ENCODE measurements at places on chromosomes 2 and 18.

DNA sequence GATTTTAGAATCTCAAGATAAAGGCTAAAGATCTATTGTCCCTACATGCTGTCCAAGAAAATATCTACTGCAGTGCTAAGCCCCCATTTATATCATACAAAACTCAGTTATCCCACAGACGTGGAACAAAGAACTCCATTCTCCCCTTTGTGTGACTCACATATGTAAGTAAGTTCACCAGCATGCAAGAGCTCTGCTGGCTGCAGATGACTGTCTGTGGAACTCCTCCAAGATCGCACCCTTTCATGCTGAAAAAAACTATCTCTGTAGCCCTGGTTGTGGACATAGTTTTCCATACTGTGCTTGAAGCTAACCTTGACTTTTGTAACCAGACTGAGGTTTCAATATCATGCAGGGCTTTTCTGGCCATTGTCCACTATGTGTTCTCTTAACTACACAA, 207.1 kb downstream of the ZNF521 start:
- no peak for DNase-seq

GRCh38 chr2:98776136-98776535, 45.2 kb upstream of the MGAT4A start:
- DNase-seq, result no peak

DNA sequence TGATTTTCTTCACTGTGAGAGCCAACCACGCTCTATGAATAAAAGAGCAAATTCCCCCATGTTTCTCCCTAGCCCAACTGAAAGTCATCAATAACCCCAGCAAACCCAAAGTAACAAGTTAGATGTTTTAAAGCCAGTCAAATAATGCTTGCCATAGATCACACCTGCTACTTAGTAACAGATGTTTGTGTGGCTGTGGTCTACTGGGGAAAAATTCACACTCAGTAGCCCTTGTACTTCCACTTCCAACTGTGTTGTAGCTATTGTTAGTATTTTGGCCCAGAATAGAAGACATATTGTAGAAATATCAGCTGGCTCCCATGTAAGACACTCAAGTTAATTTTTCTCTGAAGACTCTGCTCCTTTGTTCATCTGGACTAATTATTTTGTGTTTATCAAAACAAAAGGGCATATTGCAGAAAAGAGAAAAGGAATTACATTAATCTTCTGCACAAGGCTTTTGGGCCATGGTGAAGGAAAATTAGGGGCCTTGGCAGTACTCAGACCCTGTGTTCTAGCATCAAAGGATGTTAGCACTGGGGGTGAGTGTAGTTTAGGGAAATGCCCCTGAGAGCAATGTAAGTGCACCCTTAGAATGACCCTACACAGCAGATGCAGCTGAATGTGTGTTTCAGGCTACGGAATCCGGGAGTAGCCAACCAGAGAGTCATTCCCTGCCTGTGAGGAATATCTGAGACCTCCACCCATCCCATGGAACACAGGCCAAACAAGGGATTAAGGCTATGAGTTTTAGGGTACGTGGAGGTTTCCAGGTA, 521.9 kb downstream of the EPHA4 start:
- no peak for DNase-seq

- no peak for DNase-seq
These were observed 308.5 kb downstream of the NOL4 start for GRCh38 chr18:33916200-33916599.

DNA sequence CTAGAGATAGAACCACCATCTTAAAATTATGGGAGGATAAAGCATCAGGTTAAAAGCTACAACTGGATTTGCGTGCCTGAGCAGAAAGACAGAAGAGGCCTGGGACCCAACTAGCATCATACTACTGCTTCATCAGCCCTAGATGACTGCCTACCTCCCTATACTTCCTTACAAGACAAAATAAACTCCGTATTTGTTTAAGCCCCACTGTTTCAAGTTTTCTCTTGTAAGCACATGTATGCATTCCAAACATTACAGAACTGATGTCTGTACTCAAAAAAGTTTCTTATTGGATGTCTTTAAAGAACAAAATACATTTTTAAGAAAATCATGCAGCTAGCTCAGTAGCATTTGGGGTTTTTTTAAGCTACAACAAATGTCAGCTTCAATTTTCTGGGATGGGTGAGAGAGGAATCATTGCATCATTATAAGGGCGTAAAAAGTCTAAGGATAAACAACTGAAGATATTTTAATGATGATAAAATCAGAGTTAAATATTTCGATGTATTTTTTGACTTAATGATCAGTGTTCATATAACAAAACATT, 213.1 kb downstream of the EXOC6B start:
- DNase-seq, result no peak

DNA sequence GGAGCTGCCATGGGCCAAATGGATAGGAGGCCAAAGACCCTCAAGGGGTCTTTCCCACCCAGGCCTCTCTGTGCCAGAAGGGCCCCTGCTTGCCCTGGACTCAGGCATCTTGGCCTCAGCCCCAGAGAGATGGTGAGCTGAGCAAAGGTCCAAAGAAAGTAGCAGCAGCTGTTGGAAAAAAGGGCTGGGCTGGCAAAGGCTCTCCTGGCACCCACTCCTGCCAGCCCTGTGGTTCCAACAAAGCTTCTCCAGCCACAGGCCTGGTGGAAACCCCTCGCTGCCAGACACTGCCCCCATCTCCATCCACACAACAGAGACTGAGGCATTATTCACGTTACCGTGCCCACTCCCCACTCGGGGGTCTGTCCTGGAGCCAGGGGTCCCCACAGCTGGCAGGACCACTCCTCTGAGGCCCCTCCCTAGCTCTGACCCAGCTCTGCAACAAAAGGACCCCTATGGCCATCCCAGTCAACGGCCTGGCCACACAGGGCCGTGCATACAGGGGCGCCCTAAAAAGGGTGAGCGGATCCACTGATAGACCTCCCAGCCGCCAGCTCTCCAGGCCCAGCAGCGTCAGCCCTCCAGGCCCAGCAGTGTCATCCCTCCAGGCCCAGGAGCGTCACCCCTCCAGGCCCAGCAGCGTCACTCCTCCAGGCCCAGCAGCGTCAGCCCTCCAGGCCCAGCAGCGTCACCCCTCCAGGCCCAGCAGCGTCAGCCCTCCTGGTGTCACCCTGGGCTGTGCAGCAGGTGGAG, 10.1 kb downstream of the BIN1 start:
- DNase-seq, result no peak

DNA sequence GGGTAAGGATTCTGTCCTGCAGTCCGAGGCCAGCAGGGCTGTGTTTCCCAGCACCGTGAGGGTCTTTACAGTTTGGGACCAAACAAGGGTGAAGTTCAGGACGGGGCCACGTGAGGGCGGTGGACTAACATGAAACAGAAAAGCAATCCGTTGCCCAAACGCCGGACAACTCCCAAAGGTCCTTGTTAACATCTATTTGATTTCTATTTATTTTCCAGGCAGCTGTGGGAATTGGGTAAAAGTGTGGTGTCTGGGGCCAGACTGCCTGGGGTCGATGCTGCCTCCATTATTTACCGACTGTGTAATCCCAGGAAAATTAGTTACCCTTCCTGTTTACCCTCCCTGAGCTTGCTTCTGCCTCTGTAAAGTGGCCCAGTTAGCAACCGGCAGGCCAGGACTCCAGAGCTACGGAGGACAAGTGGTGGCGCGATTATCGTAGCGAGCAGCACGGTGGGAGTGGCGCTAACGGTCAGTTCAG, 66.3 kb upstream of the TCF7L1 start:
- DNase-seq, result peak; percentile 56

DNA sequence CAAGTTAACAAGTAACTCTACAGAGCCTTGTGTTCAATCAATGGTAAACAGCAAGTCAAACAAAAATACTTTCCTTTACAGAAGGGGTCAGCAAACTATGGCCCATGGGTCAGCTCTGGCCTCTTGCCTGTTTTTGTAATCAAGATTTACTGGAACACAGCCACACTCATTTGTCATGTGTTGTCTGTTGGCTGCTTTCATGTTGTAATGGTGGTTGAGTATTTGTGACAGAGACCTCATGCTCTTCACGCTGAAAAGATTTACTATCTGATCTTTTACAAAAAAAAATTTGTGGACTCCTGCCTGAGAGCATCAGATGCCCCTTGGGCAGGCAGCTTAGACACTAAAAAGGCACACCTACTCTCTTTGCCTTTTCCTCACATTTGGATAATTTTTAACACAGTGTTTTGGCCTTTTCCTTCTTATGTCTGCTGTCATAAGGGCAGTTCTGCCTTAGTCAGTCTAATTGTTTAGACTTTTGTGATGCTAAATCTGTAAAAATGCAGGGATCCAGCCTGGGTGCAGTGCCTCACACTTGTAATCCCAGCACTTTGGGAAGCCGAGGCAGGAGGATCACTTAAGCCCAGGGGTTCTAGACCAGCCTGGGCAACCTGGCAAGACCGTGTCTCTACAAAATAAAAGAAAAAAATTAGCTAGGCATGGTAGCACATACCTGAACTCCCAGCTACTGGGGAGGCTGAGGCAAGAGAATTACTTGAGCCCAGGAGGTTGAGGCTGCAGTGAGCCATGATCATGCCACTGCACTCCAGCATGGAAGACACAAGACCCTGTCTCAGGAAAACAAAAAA, 18.3 kb downstream of the IL1B start:
- DNase-seq, result no peak

- DNase-seq, result no peak
These were observed 226.6 kb downstream of the BABAM2 start for GRCh38 chr2:28117104-28117596.

DNA sequence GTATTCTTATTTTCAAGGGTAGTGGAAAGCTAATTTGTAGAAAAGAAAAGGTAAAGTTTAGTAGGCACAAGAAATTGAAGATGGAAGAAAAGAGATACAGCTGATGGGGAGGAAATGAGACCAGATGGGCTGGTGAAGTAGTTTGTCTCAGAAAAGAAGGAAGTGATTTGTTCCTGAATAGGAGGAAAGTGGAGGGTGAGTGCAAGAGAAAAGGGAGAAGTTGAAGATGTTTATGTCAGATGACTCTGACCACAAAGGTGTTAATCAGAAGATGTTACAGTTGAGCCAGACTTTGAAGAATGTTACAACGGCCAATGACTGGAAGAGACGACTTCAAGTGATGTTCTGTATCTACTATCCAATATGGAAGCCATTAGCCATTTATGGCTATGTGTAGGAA, 21.2 kb downstream of the ZSCAN30 start:
- no peak for DNase-seq

DNA sequence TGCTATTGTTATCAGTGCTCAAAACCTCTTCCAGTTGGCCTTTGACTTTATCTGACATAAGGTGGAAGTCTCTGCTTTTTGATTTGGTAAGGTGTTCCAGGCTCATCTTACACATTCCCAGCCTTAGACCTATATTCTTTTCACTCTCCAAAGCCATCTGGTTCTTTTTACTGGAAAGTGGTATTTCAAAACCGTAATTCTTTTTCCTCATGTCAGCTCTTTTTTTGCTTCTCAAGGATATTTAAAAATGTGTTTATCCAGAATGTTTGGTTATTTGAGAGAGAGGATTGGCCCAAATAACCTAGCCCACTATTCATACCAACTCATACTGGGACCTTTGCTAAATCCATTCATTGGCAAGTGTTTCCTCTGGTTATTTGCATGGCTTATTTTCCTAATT, 411.2 kb upstream of the PIK3C3 start:
- DNase-seq, result no peak

DNA sequence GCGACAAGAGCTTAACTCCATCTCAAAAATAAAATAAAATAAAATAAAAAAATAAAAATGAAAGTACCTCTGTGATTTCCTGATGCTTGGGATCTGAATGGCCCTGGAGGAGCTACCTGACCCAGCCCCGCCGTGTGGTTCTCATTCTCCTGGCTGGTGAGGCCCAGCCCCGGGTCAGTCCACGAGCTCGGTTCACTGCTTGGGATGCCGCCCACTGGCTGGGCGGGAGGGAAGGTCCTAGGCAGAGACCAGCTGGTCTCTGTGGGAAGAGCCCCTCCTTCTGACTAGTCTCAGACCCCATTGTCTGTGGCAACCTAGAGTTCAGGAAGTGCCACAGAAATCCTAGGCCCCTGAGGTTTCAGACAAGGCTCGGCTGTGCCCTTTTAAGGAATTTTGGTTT, 55.1 kb upstream of the DLGAP1 start:
- no peak for DNase-seq

- no peak for DNase-seq
These were observed 213.0 kb downstream of the TNS1 start for GRCh38 chr2:217789736-217790181.

- DNase-seq, result no peak
These were observed 43.7 kb downstream of the EPAS1 start for GRCh38 chr2:46340740-46341420.

DNA sequence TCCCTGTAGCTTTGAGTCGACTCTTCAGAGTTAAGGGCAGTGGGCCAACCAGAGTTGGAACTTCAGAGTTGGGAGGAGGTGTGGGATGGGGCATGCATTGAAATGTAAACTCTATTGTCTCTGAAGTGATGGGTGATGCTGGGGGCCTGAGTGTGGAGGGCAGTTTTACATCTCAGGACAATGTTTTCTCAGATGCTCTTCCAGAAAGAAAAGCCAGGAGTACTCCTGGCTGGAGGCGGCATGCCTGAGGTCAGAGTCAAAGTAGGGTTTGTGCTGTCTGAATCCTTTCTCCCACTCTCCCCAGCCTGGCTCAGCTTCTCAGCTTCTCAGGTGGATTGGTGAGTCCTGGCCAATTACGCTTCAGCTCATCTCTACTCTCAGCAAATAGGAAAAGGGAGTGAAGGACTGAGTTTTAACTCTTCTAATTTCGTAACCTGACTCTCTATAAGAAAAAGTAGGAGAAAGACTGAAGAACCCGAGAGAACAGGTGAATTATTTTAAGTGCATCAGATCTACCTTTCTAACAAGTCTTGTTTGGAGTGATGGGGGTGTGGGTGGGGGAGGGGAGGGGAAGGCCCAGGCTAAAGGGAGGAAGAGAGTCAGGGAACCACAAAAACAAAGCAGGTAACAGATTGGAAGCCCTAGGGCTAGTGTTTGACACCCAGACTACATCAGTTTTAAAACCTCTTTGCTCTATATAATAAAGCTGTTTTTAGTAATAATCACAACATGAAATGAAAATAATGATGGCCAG, 107.5 kb upstream of the PELI1 start:
- no peak for DNase-seq

DNA sequence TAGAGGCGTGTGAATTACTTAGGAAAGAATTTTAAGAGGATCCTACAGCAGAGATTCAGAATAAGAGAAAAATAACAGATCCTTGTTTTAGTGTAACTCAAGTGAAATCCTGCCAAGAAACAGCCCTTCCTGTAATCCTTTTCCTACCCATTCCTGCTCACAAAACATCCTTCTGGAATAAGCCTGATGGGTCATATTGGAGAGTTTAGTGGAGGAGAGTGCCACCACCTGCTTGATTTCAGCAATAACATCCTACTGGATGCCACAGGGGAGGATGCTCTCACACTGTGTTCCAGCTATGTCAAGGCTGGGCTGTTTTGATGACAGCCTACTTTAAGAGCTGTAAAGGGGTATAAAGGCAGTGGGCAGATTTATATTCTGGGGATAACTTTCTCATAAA, 54.8 kb upstream of the CCDC178 start:
- DNase-seq, result peak; percentile 21
